Breast epithelium (tissue), 4 donors: ENCODE measurements at places on chromosomes 2 and 18. TPM values are rescaled to one million over a fixed set of nuclear protein-coding genes. Genes with fewer than 3 reads are reported as not detected.

- DNase-seq = no peak
Measured at GRCh38 chr18:73826098-73826497, 321.5 kb downstream of the FBXO15 start.

- DNase-seq = no peak
Measured at GRCh38 chr2:216678813-216679657, 16.3 kb downstream of the IGFBP5 start.

GRCh38 chr18:23062011-23062410, 73.3 kb upstream of the CABLES1 start:
- no peak for DNase-seq

DNA sequence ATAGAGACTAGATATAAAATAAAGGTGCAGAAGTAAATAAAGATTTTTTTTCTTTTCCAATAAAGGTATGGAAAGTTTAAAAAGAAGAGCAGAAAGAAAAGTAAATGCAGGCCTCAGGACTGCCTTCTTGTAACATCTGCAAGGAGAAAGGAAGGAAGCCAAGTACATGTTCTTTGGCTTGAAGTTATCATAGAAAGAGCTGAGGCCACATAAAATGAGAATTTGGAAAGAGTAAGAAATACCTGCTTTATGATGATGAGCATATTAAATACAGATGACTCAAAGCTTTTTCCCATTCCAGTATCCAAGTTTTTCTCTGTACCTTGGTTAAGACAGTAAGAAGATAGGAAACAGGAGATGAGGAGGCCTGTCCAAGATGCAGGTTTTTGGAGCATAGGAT, 25.3 kb upstream of the UBE2E3 start:
- no peak for DNase-seq

DNA sequence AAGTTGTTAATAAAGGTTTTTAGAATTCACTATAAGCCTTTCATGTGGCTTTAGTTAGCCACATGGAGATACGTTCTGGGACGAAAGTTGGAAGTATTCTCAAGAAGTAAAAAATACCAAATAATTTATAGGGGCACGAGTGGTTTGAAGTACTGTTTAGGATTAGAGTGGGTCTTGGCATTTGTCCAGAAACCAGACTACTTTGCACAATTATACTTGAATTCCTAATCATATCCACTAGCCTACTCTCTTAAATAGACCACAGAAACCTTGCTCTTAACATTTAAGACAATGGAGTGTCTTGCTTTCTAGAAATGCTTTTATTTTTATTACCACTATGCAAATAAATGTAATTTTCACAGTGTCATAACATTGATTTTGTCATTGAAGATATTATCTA, 44.6 kb downstream of the UBE2E3 start:
- no peak for DNase-seq

DNA sequence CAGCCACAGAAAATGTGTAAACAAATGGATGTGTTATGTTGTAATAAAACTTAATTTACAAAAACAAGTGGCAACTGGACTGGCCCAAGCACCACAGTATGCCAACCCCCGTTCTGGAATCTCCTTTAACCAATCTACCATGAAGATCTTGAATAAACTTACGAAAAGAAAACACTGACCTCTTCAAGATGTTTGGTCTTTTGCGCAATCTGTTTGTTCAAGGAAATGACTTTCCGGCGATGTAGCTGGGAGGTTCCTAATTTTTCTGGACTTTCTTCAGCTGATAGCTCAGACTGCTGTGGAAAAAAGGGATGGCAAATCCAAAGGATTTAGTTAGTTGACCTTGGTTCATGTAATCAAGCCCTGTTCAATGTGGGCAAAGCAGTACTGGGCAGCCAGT, 55.7 kb downstream of the CCDC93 start:
- no peak for DNase-seq

DNA sequence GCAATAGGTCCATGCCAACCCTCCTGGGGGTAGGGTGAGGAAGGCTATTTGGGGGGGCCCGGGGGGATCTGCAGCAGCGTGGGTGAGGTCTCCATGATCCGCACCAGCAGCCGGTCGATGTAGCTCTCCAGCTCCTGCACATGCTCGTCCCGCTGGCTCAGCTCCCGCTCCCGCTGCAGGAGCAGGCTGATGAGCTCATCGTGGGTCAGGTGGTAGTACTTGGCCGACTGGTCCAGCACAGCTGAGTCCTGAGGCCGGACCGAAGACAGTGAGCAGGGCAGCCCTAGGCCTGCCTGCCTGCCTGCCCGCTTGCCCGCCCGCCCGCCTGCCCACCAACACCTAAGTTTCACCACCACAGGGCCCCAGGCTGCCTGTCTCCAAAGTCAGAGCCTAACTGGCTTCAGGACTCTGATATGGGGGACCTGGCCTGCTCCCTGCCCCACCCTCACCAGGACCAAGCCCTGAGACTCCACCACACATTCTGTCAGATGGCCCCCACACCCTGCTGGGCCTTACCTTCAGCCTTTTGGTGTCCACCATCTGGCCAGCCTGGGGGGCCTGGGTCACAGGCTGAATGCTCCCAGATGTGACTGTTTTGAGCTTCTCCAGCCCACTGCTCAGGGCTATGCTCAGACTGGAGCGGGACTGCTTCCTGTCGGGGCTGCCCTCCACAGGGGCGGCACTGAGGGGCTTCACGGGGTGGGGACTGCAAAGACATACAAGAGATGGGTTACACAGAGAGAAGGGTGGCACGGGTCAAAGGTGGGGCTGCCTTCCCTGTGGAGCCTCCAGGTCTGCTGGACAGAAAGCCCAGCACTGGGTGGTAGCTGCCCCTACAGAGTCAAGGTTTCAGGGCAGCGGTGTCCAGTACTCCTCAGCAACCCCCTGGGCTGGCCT, 4.2 kb upstream of the SFXN5 start:
- DNase-seq = no peak

DNA sequence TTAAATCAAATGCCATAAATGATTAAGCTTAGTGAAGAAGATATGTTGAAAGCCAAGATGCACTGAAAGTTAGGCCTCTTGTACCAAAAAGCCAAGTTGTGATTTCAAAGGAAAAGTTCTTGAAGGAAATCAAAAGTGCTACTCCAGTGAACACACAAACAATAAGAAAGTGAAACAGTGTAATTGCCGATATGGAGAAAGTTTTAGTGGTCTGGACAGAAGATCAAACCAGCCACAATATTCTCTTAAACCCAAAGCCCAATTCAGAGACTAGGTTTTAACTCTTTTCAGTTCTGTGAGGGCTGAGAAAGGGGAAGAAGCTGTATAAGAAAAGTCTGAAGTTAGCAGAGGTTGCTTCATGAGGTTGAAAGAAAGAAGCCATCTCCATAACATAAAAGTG, 101.8 kb upstream of the RPE start:
- no peak for DNase-seq

DNA sequence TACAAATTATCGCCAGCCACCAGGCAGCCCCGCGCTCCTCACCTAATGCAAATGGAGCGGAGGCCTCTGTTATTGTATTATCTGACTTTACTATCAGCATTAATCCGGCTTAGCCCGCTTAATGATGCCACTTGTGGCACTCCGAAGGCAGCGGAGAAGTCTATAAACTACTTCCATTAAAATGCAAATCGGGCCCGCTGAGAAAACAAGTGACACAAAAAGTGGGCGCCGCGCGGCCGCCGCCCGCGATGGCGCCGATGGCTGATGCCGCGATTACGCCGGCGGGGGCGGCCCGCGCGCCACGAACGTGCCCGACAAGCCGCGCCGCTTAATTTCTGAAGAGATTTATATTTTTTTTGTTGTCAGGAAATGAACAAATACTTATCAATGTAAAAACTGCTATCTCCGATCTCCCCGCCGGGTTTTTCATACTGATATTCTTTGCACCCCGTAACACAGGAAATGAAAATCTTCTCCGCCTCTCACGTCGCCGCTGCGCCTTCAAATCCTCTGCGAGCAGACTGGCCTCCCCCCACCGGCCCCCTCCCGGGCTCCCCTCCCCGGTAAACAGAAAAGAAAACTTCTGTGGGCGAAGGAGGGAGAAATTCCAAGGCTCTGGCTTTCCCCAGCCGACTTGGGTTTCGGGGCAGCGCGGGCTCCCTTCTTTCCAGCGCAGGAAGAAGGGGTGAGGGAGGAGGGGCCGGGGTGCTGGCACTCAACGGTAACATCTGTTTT, 221.8 kb downstream of the INSIG2 start:
- DNase-seq = no peak

DNA sequence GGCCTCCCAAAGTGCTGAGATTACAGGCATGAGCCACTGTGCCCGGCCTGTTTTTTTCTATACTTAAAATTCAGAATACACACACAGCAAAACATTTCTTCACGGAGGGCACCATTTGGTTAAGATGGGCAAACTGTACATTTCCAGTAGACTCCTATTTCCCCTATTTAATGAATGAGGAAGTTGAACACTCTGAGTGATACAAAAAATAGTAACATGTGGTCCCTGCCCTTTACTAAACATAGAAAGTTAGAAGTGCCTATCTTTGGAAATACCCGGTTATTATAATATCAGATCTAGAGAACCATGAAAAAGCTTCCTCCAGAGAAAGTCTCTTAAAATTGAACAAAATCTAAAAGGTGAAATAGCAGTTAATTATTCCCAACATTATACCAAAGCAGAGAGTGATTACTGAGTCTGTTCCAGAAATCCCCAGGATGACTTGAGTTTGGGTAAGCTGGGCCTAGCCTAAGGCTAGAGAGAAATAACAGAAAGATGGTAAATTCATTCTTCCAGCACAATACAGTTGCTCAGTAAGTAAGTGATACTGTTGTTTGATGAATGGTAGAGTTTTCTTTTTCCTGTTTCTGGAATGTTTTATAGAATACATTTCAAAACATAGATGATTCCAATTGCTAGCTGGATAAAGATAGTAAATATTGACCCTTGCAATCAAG, 23.3 kb upstream of the RMC1 start:
- no peak for DNase-seq

- no peak for DNase-seq
Measured at GRCh38 chr2:141522048-141522447, 608.8 kb downstream of the LRP1B start.

DNA sequence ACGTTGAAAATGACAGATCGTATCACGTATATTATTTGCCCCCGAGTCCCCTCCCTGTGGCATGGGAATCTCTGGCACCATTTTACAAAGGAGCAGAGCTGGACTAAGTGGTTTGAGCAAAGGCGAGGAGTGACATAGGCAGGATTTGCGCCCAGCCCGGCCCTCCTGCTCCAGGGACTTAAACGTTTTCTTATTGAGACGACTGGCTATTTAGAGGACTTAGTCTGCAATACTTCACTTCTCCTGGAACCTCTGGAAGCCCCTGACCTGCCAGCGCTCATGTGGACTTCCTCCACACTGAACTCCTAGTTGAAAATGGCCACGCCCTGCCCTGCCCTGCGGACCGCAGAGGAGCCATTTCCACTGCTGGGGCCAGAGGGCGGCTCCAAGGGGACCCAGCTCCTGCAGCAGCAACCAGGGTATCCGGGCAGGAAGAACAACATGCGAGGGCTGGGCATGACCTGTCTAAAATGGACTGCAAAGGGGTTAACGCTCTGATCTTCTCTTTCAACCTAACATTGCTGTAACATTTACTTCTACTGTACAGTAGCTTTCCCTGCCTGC, 690.7 kb downstream of the LRP1B start:
- DNase-seq = no peak

DNA sequence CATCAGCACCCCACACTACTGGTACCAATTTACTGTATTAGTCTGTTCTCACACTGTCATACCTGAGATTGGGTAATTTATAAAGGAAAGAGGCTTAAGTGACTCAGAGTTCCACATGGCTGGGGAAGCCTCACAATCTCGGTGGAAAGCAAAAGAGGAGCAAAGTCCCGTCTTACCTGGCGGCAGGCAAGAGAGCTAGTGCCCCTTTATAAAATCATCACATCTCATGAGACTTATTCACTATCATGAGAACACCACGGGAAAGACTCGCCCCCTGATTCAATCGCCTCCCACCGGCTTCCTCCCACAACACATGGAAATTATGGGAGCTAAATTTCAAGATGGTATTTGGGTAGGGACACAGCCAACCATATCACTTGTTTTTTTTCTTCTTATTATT, 717.2 kb downstream of the TRIB2 start:
- no peak for DNase-seq

- no peak for DNase-seq
Measured at GRCh38 chr2:145688156-145688555, 1168.2 kb upstream of the ZEB2 start.

GRCh38 chr2:54581326-54582039, 125.4 kb downstream of the SPTBN1 start:
- no peak for DNase-seq

GRCh38 chr2:70732766-70733645, 35.0 kb downstream of the ADD2 start:
- DNase-seq = no peak

GRCh38 chr2:27771202-27771547, 344 bp upstream of the MRPL33 start:
- no peak for DNase-seq

GRCh38 chr2:19746611-19747309, 155.0 kb downstream of the TTC32 start:
- DNase-seq = no peak

Gene SNTG2
- 7.4 TPM for total RNA-seq

Gene ARHGAP25
- 9.5 TPM for total RNA-seq

Gene VIL1
- under 0.01 TPM for total RNA-seq

Gene SLC30A3
- not detected for total RNA-seq

Gene LYPD6B
- 21.0 TPM for total RNA-seq

Gene SEH1L
- 29.6 TPM for total RNA-seq

Gene ATG16L1
- total RNA-seq = 19.5 TPM

Gene SLC14A1
- 2.3 TPM for total RNA-seq

Gene MAP3K19
- not detected for total RNA-seq

Gene TBR1
- total RNA-seq = 0.64 TPM

Gene GPR35
- 1.6 TPM for total RNA-seq

Gene LOXL3
- total RNA-seq = 3.7 TPM
